ENCODE measurements at places on chromosomes 3 and 15. TPM values are rescaled to one million over a fixed set of nuclear protein-coding genes. Genes with fewer than 3 reads are reported as not detected.

ADAMTS9 gene
- not detected for total RNA-seq

PGBD4 gene
- total RNA-seq: 3.2 TPM

LRRC49 gene
- not detected for total RNA-seq

AP3B2 gene
- total RNA-seq: not detected

SMAD6 gene
- 0.07 TPM for total RNA-seq

GLT8D1 gene
- total RNA-seq: 39.4 TPM

PCBP4 gene
- 15.0 TPM for total RNA-seq

ACSBG1 gene
- not detected for total RNA-seq

SH2D7 gene
- not detected for total RNA-seq

DPPA2 gene
- total RNA-seq: not detected

CCR1 gene
- 3.8 TPM for total RNA-seq

SERINC4 gene
- 0.25 TPM for total RNA-seq

IQSEC1 gene
- total RNA-seq: 189 TPM

GP5 gene
- 0.88 TPM for total RNA-seq

STRA6 gene
- total RNA-seq: not detected

CCR9 gene
- total RNA-seq: 0.27 TPM
